CD4-positive, alpha-beta T cell treated with Interleukin-1 beta for 1 hour (primary cell): ENCODE measurements at places on chromosomes 6 and 20.

GRCh38 chr6:137286916-137287315, 67.7 kb upstream of the IFNGR1 start:
- no peak for DNase-seq

DNA sequence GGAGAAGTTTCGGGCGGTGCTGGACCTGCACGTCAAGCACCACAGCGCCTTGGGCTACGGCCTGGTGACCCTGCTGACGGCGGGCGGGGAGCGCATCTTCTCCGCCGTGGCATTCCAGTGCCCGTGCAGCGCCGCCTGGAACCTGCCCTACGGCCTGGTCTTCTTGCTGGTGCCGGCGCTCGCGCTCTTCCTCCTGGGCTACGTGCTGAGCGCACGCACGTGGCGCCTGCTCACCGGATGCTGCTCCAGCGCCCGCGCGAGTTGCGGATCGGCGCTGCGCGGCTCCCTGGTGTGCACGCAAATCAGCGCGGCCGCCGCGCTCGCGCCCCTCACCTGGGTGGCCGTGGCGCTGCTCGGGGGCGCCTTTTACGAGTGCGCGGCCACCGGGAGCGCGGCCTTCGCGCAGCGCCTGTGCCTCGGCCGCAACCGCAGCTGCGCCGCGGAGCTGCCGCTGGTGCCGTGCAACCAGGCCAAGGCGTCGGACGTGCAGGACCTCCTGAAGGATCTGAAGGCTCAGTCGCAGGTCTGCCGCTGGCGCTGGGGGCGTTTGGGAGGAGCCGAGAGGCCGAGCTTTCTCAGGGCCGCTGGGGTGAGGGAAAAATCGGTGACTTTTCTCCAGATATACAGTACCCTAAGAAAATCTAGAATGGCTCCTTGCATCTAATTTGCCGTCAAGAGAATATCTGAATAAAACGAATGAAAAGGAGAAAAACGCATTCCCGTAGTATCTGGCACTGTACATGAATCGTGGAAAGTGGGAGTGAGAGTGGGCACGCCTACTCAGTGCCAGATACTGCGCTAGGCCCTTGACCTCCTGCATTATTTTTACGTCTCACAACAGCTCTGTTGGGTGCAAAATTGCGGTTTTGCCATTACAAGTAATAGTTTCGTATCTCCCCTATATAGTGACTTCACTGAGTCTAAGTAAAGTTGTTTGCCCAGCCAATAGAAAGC, 1.0 kb downstream of the CALHM6 start:
- DNase-seq, result peak; percentile 33

DNA sequence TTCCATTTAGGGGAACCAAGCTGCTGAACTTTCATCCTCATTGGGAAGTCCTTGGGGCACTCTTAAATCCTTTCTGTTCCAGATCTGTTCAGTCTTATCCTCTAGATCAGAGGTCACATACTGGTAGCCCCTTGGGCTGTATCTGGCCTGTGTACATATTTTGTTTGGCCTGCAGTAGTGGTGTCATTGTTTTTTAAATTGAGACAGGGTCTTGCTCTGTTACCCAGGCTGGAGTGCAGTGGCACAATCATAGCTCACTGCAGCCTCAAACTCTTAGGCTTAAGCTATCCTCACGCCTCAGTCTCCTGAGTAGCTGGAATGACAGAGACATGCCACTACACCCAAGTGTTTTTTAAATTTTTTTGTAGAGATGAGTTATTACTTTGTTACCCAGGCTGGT, 14.8 kb downstream of the RALY start:
- no peak for DNase-seq

DNA sequence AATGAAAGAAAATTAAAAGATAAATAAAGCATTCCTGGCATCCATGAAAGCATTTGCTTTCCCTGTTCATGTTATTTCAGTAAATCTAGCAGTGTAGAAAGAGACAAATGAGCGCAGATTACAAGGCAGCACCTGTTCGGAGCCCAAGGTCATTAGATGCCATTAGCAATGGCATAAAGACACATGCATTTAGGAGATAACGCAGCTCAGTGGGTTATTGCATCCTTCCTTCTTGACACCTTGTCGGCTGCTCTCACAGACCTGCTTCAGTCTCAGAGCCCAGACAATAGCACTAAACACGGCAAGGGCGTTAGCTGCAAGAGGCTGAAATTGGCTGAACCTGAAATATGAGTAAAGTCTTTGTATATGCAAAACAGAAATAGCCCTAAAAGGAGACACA, 140.3 kb downstream of the ATXN1 start:
- DNase-seq, result no peak

GRCh38 chr6:25222006-25222678, 57.0 kb upstream of the CARMIL1 start:
- no peak for DNase-seq

GRCh38 chr20:51688600-51689244, 79.5 kb downstream of the ATP9A start:
- DNase-seq, result no peak

DNA sequence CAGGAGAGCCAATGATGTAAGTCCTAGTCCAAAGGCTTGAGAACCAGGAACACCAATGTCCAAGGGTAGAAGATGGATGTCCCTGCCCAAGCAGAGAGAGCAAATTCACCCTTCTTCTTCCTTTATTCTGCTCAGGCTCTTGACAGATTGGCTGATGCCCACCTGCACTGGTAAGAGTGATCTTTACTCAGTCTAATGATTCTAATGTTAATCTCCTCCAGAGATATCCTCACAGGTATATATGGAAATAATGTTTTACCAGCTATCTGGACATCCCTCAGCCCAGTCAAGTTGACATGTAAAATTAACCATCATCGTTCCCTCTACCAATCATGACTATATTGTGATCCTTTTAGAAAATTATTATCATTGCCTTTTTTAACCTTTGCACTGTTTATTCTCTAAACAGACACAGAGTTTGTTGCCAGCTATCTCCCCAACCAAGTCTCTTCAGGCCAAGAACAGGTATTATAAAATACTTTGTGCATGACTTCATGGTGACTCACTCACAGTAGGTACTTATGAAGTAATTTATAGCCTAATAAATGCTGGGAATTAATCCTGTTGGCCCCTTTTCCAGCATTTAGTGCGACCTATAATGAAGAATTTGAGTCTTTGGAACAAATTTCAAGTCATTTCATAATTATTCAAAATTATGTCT, 26.2 kb upstream of the TSHZ2 start:
- no peak for DNase-seq

DNA sequence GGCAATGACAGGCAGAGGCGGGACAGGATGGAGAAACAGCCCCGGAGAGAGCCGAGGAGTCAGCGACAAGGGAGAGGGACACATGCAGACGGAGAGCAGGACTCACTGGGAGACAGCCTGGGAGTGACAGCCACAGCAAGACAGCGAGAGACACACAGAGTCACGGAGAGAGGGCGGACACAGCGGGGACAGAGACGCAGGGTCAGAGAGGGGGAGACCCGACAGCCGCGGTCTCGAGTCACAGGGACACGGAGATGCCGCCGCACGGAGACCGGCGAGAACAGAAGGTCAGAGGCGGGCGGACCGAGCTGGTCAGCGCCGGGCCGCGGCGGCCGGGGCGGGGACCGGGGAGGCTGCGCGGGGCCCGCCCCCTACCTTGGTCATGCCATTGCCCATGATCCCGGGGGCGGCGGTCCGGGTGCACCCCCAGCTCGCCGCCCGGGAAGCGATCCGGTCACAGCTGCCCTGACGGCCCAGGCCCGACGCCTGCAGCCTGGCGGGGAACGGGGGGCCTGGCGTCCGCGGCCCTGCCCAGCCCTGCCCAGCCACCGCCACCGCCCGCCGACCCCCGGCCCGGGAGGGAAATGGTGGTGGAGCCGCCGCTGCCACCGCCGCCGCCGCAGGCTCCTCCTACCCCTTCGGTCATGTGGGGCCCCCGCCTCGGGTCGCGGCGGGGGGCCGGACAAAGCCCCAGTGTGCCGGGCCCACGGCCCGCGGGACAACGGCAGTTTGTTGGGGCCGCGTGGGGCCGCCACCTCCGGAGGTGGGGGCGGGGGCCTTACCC, at the start of the genes DUSP15 and TTLL9:
Gene DUSP15 (minus strand): TSS at position 586 of the 784 bp plus-strand sequence. CDS start 190 bp downstream, at position 396.
Gene TTLL9 (plus strand): TSS at position 693 of the 784 bp plus-strand sequence. CDS start 493 bp downstream, outside the sequence.
- no peak for DNase-seq

DNA sequence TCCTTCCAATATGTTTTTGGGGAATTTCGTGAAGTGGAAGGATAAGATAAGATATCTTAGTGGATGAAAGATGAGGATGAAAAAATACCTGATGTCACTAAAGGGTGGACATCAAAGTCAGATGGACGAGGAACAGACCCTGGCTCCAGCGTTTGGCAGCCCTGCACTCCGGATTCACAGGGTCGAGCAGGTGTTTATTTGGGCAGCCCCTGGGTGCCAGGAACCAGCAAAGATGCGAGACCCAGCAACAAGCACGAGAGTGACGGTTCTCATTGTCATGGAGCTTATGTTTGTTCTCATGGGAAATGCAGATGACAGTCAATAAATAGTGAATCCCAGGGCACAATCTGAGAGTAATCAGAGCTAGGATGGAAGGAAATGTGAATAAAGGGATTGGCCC, 131.1 kb downstream of the PHACTR3 start:
- no peak for DNase-seq

- DNase-seq, result no peak
These were observed 35.4 kb upstream of the HMGN3 start for GRCh38 chr6:79269877-79270276.

- no peak for DNase-seq
These were observed 15.6 kb downstream of the BTN2A1 start for GRCh38 chr6:26473429-26473757.

DNA sequence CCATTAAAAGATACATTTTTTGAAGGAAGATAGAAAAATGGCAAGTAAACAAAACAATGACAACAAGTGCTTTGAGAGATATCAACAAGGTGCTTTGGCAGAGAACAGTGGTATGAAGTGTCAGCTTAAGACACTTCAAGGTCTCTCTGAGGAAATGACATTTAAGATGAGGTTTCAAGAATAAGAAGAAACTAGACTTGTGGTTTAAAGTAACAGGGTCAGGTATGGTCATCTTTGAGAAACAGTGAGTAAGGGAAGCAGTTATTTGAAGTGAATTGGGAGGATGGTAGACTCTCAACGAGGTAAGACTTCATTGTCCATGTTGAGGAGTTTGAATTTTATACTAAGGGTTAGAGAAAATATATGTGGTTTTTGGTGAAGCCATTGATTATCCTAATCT, 77.8 kb downstream of the SYCP2L start:
- no peak for DNase-seq
